ENCODE measurements at places on chromosomes 4 and X. TPM values are rescaled to one million over a fixed set of nuclear protein-coding genes. Genes with fewer than 3 reads are reported as not detected.
A peak's percentile ranks its signal among the peaks of the same experiment; 100 is the strongest.

GRCh38 chrX:38682095-38682494 lies 119.2 kb upstream of the MID1IP1 start:
- DNase-seq = no peak

GPC3 gene
- 1.3 TPM for total RNA-seq

DNA sequence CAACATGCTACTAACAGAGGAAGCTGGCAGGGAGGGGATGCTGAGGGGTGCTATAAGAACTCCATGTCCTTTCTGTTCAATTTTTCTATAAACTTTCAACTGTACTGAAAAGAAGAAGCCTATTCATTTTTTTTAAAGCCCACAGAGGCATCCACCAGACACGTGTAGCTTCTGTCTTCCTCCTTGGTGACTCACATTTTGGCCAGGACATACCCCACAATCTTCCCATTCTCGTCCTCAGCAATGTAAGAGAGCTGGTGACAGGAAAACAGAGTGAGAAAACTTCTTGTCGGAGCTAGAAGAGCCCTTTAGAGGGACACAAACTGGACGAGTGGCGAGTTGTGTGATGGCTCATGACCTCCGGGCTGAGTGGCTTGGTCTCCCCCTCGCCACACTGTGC lies 1.1 kb downstream of the NAA10 start:
- no peak for DNase-seq

GRCh38 chr4:151568966-151569365 lies 160.0 kb downstream of the FHIP1A start:
- no peak for DNase-seq

DNA sequence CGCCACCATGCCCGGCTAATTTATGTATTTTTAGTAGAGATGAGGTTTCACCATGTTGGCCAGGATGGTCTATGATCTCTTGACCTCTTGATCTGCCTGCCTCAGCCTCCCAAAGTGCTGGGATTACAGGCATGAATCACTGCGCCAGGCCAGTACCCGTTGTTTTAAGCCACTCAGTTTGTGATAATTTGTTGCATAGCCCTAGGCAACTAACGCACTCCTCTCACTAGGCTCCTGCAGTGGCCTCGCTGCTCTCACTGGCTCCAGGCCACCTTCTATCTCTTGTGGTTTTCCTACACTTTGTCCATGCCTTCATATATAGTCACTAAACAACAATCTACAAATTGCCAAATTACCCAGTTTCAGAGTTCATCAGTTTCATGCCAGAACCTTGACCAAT lies 58.1 kb downstream of the DCHS2 start:
- DNase-seq = no peak

CYLC1 gene
- not detected for total RNA-seq

DNA sequence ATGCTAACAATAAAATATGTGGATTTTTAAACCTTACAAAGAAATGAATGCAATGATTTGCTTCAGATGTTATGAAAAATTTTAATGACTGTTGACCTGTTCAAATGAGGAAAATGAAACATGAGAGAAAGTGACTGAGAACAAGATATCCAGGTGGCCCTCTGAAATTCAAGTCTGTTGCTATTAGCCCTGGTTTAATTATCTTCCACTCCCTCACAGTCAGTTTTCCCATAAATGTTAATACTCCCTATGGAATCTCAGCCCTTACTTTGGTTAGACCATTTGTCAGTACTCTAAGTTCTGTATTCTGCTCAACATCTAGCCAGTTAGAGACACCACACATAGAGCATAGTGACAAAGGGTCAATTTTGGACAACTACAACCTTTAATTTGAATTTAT lies 327.8 kb downstream of the PDGFC start:
- no peak for DNase-seq

DNA sequence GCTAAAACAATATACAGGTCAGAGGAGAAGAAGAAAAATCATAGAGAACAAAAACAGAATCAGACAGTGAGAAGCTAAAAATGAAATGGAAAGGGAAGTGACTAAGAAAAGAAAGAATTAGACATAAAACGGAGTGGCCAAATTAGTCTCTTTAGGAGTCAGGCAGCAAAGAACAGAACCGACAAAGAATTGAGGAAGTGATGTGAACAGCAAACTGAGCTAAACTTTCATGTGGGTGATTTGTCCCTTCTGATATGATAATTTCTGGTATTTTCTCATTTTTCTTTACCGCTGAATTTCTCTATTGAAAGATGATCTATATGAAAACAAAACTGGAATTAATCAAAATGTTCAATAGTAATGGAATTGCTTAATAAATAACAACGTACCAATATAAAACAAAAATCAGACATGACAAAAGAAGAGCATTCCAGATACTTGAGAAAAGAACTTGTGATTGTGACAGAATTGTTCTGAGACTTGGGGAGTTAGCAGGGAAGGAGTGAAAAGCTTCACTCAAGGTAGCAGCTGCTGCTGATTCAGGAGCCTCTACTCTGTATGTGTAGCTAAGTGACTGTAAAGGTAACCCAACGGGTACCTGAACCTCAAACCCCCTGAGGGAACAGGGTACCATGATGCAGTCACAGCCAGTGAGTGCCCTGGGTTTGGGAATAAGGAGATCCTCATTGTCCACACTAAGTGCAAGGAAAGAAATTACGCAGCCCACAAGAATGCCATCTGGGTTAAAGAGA lies 8.8 kb downstream of the TAPT1 start:
- no peak for DNase-seq

DNA sequence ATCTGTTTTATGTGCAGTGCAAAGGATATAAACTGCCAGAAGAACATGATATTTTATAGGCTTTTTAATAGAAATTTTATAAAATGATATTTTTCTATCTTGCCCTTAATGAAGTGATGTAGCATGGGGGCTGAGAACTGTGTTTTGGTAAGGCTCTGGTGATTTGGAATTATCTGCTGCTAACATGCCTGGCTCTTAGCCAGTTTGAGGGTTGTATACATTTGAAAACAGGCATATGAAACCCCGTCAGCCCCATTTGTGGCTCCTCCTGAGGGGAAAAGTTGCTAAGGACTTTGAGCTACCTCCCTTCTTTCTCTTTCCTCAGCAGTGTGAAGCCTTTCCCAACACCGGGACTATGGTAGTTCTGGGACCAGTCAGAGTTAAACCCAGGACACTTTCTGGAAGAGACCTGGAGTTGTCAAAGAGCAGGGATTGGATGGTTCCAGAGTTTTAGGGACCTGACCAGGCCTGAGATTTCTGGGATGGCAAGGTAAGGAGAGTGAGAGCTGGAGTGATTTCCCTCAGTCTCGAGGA lies 4.7 kb downstream of the SFRP2 start:
- DNase-seq = no peak

GRCh38 chrX:46582966-46583365 lies 9.4 kb downstream of the CHST7 start:
- DNase-seq = no peak

DNA sequence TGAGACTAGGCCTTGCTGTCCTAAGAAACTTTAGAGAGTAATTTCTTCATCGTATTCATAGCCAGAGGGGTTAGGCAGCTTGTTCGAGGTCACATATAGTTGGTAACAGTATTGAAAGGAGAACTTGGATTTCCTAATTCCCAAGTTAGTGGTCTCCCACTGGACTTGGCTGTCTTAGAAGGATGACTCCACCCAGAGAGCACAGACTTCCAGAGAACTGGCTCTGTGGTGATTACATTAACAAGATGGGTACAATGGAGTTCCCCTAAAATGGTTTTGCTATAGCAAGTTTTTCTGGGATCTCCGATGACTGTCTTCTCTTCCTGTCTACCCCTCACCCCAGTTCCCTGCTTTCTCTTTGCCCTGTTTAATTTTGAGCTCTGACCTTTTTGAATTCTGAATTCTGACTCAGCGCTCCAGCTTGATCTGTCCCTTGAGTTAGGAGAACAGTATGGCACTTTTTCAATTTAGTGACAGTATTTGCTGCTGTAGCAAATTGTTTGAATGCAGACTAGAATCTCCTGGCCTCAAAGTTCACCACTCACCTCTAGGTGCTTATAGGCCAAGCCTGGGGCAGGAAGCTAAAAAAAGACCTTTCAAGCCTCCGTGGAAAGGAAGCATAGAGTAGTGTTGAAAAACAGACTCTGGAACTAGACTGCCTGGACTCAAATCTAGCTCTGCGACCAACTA lies 6.9 kb downstream of the MSN start:
- no peak for DNase-seq

ZNF718 gene
- 1.3 TPM for total RNA-seq

SSX4B gene
- total RNA-seq = not detected

EOLA2 gene
- 45.6 TPM for total RNA-seq

DNA sequence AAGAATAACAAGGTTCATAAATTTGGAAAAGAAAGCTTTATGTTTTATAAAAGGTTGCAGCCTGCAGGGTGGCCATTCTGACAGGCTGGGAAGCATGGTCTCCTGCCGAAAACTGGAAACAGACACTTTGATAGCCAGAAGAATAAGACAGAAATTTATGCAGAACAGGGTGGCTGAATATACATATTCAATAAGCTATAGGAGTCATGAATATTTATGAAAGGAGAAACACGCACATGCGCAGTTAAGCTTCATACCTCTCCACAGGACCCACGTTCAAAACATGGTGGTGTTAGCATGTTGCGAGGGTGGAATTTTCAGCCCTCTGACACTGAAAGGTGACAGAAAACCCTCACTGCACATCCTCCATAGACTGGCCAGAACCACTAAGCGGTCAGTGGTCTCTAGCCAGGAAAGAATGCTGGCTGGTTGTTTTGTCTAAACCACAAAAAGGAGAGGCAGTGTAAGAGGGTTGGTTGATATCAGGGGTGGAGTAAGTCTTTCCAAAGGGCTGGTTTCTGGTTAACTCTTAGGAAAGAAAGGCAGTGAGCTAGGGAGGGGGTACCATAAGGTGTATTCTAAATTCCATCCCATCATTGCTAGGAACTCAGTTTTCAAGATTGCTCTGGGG lies 58.2 kb downstream of the ANXA10 start:
- DNase-seq = no peak

- DNase-seq = no peak
These were observed at the start of gene YIPF7 for GRCh38 chr4:44651425-44651824. YIPF7 (minus strand) TSS chr4:44651625; CDS start chr4:44650100, 1,525 bp downstream.

GRCh38 chrX:153974003-153974725 lies 1.6 kb downstream of the TMEM187 start:
- peak; percentile 21 for DNase-seq

MEPE gene
- not detected for total RNA-seq

PCDH19 gene
- total RNA-seq = not detected

- no peak for DNase-seq
These were observed 314.2 kb downstream of the RAB28 start for GRCh38 chr4:13169731-13170525.

TLR3 gene
- total RNA-seq = 2.3 TPM

DNA sequence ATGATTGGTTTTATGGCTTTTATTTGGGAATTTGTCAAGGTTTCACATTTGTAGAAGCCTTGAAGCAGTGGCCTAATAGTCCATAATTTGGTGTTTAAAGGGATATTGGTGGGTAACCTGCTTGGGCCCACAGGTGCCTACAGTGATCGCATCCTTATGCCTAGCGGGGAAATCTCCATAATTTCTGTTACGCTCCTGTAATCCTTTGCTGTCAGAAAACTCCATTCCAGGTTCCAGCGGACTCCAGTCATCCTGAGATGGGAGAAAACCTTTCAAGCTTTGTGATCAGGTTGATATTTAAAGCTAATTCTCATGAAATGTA lies 257.0 kb upstream of the JADE1 start:
- no peak for DNase-seq

- no peak for DNase-seq
These were observed 31.4 kb upstream of the CHRNA9 start for GRCh38 chr4:40303751-40304150.

SETD7 gene
- total RNA-seq = 30.5 TPM

GRCh38 chrX:119885554-119886428 lies 9.9 kb upstream of the AKAP14 start:
- peak; percentile 23 for DNase-seq

All from HT-29 (cell line).